Fibroblast of skin of right quadriceps (primary cell): ENCODE measurements at places on chromosomes 1 and 21.

- peak; percentile 58 for DNase-seq
Observed at GRCh38 chr1:167555971-167556714, 2.6 kb upstream of the CREG1 start.

- no peak for DNase-seq
Observed at GRCh38 chr1:218845589-218845988, 328.1 kb upstream of the LYPLAL1 start.

DNA sequence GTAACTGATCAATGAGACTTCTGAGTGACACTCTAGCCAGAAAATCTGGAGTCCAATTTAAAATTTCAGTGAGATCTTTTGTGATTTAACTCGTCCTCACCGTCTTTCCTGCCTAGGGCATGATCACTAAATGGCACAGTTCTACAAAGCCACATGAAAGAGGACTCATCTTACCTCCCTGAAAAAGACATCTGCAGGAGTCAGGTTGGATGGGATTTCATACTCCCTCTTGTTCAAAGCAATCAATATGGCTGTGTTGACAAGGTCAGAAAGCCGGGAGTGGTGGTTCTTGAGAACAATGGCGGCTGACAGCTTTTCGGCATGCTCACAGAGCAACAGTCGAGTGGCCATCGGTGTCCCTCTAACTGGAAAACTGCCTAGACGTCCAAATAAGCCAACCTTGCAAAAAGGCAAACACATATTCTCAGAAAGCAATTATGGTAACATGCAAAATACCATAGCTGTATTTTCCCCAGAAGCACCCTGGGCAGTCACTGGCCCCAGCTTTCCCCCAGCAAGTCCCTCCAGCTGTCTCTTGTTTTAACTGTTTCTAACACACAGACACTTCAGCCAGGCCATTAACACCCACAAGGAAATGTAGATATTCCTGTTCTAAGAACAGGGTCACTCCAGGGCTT, 36.6 kb upstream of the ACTA1 start:
- no peak for DNase-seq

GRCh38 chr1:162590686-162591085, 29.2 kb downstream of the UAP1 start:
- DNase-seq: no peak

DNA sequence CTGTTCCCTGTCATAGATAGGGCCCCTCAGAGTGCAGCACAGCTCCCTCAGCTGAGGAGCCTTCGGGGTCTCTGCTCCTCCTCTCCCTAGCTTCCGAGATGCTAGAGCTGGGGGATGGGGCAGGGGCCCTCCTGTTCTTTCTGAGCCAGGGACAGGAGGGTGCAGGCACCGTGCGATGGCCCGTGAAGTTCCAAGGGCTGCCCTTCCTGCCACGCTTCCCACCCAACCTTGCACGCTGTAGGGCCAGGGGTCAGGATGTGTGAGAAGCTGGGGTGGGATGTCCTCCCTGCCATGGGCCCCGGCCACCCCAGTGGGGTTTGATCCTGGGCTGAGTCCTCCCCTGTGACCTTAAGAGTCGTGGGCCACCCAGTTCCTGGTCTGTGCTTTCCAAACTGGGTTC, 240.7 kb upstream of the C1orf174 start:
- no peak for DNase-seq

- DNase-seq: no peak
Observed at GRCh38 chr1:101849356-101849755, 147.4 kb downstream of the OLFM3 start.

DNA sequence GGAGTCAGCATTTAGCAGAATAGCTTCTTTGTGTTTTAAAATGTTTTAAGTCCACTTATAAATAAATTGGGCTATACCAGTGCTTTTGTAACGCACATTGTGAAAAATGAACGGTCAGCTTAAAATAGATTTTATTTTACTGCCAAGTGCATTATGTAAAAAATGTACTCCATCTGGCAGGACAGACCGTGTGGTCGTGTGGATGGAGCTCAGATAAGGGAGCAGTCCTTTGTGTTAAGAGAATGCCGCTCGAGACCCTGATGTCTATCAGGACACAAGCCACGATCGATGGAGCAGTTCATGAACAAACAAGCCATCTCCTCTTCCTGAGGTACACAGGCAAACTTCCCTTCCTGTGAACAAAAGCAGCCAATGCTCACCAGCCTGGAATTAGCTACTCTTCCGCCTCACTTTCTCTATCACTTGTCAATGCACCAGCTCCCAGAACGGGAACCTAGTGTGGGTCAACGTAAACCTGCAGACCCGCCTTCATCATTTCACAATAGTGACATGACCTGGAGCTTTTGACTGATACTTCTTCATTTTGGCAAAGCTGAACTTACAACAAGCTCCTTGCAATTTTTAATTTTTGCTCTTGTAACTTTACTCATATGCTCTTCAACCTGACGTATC, 243.5 kb downstream of the TGFB2 start:
- peak; percentile 5 for DNase-seq

- DNase-seq: no peak
Observed at GRCh38 chr1:240198376-240198775, 106.7 kb downstream of the FMN2 start.

GRCh38 chr1:197787623-197788536, 12.6 kb upstream of the DENND1B start:
- no peak for DNase-seq

- no peak for DNase-seq
Observed at GRCh38 chr1:244118109-244118761, 67.2 kb downstream of the ZBTB18 start.

- no peak for DNase-seq
Observed at GRCh38 chr21:33398361-33398760, 4.9 kb upstream of the IFNGR2 start.

GRCh38 chr1:162823231-162823630, 32.7 kb downstream of the HSD17B7 start:
- DNase-seq: no peak

DNA sequence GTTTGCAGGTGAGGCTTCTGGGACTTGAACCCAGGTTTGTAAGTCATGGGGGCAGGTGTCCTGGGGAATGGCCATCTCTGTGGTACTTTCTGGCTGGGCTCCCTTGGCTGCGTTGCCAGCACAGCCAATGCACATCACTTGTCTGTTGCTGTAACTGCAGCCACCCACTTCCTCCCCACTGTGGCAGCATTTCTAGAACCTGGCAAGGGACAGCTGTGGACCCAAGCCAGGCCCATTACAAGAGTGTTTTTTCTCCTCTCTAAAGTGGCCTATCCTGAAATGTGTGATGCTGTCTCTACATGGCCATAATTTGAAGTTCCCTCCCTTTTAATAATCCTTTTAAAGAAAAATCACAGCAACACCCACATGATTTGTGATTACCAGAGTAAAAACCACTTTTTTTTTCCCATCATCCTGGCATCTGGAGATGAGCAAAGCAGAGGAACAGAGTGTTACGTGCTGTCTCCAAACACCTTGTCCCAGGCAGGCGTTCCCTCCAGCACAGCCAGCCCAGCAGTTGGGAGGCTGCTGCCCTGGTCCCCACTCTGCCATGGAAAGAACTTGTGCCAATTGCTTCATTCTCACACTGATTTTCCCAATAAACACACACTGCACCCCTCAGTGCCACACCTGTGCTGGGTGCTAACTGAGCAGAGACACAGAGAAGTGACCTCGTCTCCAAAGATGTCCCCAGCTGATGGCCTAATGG, 360.6 kb upstream of the USP24 start:
- no peak for DNase-seq

- no peak for DNase-seq
Observed at GRCh38 chr21:35812679-35813078, 247.6 kb downstream of the SETD4 start.

- no peak for DNase-seq
Observed at GRCh38 chr21:45508607-45509565, 33.4 kb downstream of the SLC19A1 start.

- no peak for DNase-seq
Observed at GRCh38 chr1:6918925-6919511, 133.8 kb downstream of the CAMTA1 start.

- DNase-seq: peak; percentile 74
Observed at GRCh38 chr1:78491451-78492071, 787 bp downstream of the PTGFR start.
